Umbilical cord (tissue), 2 donors: ENCODE measurements at places on chromosomes 13 and 19.
A peak's percentile ranks its signal among the peaks of the same experiment; 100 is the strongest.

DNA sequence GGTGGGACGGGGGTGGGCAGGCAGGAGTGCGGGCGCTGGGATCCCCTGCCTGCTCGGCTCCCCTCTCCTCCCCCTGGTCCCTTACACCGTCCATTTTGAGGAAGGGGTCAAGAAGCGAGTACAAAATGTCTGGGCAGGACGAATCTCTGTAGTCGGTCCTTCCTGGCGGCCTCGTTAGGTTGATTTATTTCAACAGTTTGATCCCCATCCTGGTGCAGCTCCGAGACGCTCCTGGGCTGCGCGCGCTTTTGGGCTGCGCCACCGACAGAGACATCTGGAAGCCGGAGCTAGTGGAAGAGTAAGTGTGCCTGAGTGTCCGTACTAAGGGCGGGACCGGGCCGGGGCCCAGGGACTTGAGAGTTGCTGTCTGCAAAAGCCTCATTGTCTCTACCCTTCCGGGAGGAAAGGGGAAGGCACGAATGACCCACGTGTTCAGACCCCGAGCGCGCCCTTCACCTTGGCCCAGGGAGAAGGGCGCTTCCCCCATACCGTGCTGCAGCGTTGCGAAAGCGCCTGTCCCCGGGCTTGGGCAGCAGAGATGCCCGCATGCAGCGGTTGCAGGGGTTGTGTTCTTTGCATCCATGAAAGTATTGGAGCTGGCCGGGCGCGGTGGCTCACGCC, 1.8 kb downstream of the ZNF114 start:
- peak; percentile 61 for DNase-seq

DNA sequence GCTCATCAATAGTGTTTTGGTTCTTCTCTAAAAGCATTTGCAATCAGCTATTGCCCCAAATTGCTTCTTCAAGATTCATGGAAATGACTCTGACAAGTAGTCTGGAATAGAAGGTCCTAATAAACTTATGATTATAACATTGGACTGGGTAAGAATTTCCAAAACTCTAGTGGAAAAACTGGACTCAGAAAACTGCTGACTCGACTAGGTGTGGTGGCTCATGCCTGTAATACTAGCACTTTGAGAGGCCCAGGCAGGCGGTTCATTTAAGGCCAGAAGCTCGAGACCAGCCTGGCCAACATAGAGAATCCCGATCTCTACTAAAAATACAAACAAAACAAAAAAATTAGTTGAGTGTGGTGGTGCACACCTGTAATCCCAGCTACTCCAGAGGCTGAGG, 15.5 kb upstream of the AKT2 start:
- DNase-seq: no peak

DNA sequence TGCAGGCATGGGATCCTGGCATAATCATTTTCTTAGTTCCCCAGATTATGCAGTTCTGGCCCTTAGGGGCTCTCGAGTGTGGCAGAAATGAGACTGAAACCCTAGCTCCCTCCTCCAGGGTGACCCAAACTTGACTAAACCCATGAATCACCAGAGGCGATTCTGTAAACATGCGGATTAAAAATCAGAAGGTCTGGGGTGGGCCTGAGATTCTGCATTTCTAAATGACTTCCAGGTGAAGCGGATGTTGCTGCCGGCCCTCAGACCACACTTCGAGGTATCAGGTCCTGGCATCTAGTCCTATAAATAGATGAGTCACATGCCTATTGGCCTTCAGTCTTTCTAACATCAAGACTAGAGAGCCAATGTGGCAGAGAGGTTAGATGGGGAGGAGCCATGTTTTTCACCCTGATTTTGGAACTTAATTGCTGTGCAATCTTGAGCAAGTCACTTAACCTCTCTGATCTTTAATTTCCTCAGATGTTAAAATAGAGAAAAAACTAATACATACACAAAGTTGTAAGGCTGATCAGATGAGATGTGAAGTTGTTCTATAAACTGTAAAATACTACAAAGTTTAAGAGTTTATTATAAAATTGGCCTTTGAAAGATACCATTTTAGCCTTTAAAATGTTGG, 431.2 kb downstream of the FOXO1 start:
- DNase-seq: no peak

- DNase-seq: no peak
These were observed 27.5 kb downstream of the RASA3 start for GRCh38 chr13:114104655-114105520.

GRCh38 chr13:95516021-95516420, 36.5 kb upstream of the CLDN10 start:
- DNase-seq: no peak

DNA sequence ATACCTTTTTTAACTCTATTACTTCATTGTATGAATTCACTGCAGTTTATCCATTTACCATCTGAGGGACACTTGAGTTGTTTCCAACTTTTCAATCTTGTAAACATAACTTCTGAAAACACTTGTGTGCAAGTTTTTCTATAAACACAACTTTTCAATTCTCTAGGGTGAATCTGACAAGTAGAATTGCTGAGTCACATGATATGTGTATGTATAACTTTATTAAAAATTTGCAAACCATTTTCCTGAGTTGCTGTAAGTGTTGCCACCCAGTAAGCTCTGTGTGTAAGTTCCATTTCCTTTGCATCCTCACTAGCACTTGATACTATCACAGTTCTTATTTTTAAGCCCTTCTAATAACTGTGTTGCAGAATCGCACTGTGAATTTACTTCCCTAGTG, 1415.6 kb upstream of the ATXN8OS start:
- no peak for DNase-seq

DNA sequence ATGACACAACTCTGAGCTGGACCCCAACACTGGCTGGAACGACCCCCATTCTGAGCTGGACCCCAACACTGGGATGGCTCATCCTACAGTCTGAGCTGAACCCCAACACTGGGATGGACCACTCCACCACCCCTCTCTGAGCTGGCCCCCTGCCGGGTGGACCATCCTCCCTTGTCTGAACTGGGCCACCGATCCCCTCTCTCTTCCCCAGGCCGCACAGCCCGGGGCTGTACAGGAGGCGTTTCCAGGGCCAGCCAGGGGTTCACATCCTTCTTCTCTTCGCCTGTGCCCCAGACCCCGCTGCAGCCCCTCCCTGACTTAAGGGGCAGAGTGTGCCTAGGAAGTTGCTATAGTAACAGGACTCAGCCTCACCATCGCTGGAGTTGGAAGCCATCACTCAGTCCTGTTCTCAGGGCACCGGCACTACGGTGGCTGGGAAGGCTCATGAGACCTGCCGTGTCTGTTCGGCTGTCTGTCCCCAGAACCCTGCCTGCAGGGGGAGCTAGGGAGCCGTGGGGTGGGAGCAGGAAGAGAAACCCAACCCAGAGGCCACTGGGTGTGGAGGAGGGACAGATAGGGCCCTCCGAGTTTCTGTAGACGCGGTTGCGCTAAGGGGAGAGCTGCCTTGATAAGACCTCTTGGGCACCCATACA, 3.7 kb downstream of the PRKACA start:
- DNase-seq: no peak

DNA sequence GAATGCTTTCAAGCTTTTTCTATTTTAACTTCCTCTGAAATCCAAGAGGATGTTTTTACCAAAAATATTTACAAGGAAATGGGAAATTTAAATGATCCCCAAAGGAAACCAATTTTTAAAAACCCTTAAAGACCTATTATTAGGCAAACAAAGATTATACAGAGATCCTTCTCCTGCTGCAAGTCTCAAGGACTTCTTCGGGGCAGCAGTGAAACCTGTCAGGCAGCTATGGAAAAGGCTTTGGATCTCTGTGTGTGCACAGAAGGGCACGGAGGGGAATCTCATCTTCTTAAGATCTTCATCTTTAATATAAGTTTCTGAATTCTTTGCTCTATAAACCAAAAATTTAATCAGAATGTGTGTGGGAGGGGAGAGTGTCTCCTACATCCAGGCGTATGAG, 36.0 kb upstream of the CLDN10 start:
- no peak for DNase-seq

DNA sequence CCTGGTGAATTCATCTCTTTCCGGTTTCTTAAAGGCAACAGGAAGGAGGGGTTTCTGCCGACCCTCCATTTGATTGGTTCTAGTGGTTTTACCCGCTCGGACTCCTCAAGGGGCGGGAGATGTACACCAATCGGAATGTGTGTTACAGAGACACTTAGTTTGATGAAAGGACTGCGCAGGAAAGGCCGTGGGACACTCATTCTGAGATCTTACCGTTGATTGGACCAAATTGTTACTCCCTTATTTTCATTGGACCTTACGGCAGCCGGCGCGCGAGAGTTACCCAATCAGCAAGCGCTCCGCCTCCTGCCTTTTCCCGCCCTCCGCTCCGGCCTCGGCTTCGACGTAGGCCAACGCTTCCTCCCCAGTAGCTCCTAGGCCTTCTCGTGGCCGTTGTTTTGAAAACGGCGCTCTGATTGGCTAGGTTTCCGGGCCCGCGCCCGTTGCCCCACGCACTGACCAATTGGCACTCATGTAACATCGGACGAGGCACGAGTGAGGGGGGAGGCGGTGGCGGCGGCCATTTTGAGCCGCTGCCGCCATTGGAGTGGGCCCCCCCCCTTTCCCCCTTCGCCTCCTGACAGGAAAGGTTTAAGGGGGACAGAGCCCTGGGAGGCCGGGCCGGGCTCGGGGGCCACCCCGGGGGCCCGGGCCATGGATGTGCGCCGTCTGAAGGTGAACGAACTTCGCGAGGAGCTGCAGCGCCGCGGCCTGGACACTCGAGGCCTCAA, at the start of gene HNRNPUL1:
Gene HNRNPUL1, plus strand, starts transcription at position 523 of the 731 bp plus-strand sequence. Its CDS starts 132 bp downstream, at position 655.
- peak; percentile 100 for DNase-seq

DNA sequence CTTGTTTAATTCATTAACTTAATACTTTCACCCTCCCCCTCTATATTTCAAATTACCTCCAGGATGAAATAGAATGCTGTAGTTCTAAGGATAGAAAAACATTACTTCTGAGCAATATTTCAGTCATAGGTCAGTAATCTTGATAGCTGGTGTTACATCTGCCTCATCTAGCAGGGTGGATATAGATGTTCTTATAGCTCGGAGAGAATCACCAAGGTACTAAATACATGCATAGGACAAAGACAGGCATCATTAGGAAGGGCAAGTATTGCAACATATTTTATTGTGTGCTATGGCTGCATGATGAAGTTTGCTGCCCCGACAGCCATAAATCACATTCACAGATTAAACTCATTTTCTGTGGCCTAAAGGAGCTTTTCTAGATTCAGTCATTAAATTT, 601.0 kb downstream of the FGF9 start:
- DNase-seq: no peak

DNA sequence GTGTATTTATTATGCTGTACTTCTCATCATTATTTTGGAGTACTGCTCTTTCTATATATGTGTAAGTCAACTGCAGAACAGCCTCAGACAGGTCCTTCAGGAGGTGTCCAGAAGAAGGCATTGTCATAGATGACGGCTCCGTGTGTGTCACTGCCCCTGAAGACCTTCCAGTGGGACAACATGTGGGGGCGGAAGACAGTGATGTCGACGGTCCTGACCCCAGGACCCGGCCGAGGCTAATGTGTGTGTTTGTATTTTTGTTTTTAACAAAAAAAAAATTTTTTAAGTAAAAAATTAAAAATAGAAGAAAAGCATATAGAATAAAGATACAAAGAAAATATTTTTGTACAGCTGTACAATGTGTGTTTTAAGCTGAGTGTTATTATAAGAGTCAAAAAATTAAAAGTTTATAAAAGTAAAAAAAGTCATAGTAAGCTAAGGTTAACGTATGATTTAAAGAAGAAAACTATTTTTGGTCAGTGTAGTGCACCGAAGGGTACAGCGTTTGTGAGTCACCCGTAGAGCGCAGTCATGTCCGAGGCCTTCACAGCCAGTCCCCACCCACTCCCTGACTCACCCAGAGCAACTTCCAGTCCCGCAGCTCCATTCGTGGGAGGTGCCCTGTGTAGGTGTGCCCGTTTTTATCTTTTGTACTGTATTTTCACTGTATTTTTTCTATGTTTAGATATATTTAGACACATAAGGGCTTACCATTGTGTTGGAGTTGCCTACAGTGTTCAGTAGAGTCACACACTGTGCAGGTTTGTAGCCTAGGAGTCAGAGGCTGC, 42.2 kb upstream of the SPACA7 start:
- no peak for DNase-seq

DNA sequence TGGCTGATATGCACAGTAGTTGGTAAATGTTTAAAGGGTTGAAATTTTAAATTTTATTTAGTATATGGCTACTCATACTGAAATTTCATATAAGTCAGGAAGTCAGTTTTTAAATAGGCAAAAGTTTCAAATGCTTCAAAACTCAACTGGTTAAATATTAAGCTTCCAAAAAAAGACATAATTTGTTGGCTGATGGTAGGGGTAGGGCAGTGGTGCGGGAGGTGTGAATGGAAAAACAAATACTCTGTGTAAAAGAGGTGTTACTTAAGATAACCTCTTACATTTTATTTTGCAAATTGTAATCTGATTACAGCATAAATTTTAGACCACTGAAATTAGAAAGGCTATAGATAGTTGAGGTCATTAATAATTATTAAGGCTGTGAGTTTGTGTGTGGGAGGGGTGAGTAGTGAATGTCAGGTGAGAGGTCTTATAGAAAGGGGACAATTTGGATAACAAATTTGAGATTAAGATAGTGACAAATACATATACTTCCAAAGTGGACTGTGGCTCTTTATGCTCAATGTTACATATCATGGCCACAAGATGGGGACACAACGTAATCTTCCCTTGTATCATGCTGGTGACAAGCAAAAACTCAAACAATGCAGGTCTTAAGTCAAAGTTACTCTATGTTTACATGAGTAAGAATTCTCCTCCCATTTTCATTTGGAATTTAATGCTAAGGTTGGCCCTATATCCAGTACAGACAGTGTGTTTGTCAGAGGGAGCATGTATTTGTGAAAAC, 36.6 kb upstream of the OXGR1 start:
- peak; percentile 36 for DNase-seq

GRCh38 chr19:18964121-18964520, 23.1 kb upstream of the HOMER3 start:
- DNase-seq: no peak

DNA sequence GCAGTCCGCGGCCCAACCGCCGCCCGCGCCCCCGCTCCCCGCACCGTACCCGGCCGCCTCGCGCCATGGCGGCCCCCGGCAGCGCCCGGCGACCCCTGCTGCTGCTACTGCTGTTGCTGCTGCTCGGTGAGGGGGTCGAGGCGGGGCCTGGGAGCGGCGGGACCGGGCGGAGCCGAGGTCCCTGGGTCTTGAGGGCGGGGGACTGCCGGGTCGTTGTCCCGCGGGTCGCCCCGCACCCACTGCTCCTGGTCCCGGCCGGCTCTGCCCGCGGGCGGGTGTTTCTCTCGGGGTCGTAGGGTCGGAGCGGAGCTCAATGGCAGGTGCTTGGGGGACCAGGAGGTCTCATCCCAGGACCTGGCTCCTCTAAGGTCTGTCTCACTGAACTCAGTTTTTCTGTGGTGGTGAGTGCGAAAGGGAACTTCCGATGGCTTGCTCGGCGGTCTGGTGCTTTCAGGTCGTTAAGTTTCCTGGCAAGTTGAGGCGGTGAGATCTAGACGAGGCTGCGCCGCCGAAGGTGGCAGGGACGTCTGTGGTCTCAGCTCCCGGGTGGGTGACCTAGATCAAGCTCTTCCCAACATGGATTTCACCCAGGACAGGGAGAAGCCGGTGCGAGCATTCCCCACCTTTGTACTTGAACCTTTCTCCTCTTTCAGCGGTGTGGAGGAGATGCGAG, 467 bp downstream of the LAMP1 start:
- peak; percentile 17 for DNase-seq

DNA sequence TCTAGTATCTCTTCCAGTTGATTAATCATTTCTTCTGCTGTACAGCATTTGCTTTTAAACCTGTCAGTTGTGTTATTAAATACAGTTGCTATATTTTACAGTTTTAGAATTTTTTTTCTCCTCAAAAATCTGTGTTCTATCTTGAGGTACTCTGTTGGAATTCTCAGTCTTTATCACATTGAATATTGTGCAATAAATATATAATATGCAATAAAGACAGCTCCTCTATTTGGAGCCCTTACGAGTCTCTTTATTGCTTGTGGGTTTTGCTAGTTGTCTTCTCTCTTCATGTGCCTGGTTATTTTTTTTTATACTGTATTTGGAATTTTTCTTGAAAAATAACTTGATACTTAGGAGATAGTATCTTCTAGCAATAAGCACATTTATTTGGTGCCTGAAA, 51.7 kb downstream of the CDK8 start:
- no peak for DNase-seq
